NCI-H748 treated with DMSO at 0.1 percent for 48 hours (cell line): ENCODE measurements at places on chromosomes 2 and 18.

- DNase-seq = no peak
Measured at GRCh38 chr2:231364061-231364460, 31.4 kb upstream of the B3GNT7 start.

DNA sequence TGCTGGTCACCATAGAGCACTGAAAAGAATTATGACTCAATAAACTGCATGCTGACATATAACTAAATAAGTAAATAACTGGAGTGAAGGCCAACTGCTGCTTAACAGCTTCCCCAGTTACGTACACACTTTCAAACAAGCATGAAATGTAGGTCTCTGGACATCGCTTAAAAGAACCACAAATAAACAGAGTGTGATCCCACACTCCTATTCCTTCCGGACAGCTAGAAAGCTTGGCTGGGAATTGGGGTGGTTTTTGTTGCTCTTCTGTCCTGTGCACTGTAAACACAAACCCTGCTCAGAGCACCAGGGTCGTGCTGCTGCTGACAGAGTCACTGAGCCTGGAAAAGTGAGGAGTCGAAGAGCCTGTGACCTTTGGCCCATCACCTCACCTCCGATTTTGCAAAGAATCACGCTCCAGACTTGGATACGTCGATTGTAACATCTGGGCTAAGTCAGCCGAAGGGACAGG is 162.7 kb upstream of the NT5C1B start:
- DNase-seq = no peak

DNA sequence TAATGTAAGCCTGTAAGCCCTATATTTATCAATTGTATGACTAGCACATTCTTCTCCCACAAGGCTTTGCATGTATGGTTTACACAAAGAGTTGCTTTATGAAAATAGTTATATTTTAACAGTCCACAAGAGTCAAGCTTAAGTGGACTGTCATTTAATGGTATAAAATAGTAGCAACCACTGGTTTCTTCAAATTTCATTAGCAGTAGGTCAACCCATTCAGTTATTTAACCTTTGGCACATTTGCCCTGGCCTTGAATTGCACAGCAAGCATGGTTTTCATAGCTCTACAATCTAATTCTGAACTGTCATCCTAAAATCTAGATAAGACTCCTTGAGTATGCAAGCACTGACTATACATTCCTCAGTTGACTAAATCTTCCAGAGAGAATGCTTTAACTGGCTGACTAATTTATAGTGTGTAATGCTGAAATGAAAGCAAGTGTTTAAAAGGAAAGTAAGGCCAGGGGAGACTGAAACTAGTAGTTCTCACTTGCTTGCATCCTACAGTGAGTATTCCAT is 1.8 kb downstream of the DPP4 start:
- no peak for DNase-seq

GRCh38 chr18:42719221-42719620 is 396.3 kb downstream of the RIT2 start:
- no peak for DNase-seq

GRCh38 chr18:45837283-45838070 is 12.0 kb downstream of the SIGLEC15 start:
- peak; percentile 35 for DNase-seq

- no peak for DNase-seq
Measured at GRCh38 chr2:125418483-125418882, 1237.5 kb upstream of the GYPC start.

DNA sequence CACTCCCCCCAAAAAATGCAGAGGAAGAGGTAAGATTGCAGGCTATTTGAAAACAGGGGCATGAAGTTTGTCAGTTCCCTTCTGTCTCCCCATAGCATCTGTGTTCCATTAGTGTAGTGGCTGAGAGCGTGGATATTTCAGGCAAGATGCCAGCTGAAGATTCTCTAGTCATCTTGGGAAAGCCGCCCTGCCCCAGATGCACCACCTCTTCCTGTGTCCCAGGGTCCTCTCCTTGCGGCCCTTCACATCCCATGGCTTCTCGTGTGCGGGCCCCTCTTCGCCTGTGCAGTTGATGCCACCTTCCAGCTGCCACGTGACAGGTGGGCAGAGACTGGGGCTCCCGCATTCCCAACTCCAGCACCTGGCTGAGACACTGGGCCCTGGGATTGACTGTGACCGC is 16.1 kb downstream of the TMEM127 start:
- DNase-seq = no peak

- DNase-seq = no peak
Measured at GRCh38 chr2:56739413-56739812, 555.6 kb downstream of the CCDC85A start.

DNA sequence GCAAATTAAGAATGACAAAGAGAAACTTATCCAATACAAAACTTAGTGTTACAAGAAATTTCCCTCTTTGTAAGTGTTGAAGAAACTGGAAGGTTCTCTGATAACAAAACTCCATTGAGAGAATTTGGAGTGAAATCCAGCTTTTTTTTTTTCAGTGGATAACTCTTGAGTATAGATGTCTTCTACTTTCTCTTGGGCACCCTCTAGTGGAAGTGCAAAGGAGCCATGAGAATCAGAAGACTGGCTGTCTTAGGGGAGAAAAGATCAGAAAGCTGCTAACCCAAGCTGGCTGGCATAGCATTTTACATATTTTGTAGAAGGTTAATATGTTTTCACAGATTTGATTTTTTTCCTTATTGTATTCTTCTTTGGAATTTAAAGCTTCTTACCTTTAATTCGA is 138.8 kb upstream of the SATB2 start:
- DNase-seq = no peak

- DNase-seq = no peak
Measured at GRCh38 chr18:58394046-58394445, 234.8 kb downstream of the ALPK2 start.

GRCh38 chr2:20370191-20370590 is 19.5 kb upstream of the PUM2 start:
- DNase-seq = no peak

DNA sequence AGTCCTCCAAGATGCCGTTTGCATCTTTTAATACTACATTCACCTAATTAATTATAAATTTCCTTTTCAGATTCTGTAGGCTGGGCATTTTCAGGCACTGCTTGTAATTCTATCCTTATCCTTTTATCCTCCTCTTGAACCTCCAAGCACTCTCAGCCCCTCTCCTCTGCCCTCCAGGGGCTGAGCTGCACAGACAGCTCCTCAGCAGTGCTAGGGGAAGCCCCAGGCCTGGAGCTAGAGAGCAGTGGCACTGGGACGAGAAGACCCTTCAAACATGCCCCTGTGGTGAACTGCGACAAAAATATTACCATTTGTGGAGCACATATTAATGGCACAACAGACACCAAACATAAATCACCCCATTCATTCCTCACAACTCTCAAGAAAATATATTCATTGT is 32.9 kb downstream of the CFAP210 start:
- DNase-seq = no peak

DNA sequence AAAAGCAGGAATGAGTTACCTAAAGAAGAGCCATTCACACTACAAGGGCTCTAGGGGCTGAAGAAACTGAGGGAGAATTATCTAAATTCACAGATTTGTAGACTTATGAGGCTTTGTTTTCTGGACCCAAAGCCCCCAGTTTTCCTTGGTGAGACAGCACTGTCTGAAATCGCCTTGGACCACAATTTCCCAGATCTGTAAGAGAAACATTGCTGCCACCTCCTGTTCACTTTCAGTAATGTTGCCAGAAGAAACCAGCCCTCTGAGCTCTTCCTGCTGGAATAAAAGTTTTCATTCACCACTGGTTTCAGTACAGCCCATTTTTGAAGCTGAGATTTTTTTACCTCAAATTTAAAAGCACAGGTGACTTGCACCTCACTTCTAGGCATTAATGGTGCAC is 169.2 kb downstream of the CDH20 start:
- DNase-seq = peak; percentile 66

DNA sequence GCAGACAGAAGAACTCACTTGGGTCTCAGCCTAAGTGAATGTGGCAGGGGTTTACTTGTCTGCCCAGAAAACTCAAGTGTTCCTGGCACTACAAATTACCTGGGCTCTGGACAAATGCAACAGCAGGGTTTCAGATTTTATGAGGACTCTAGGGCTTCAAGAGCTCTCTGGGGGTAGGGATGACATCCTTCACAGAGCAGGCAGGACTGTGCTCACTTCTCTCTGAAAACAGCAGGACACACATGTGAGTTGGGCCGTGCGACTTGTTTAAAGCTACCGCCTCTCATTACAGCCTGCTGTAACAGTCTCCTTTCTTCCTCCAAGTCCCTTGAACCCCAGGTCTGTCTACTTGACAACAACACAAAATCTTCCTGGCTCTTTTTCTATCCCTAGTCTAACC is 212.6 kb downstream of the EN1 start:
- DNase-seq = no peak

DNA sequence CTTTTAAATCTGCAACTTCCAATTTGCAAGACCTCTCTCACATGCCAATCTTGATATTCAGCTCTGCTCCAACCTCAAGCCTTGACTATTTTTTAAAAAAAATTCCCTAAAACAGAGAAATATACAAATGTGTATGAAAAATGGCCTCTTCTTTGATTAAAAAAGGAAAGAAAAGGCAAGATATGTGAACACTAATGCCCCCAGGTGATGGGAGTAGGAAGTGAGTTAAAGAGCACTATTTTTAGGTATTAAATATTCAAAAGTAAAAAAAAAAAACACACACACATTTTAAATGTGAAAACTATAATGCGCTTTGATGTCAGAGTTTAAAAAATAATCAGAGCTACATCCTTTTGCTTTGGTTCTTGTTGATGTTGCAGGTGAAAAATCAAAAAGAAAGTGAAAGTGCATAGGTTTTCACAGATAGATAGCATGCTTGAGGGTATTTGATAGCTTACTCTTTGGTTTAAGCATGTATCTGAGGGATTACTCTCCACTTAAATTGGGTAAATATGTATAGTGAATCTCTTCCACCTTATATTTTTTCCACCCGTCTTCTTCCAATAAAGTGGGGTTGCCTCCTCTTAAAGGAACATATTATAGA is 406.0 kb upstream of the POU3F3 start:
- DNase-seq = no peak

DNA sequence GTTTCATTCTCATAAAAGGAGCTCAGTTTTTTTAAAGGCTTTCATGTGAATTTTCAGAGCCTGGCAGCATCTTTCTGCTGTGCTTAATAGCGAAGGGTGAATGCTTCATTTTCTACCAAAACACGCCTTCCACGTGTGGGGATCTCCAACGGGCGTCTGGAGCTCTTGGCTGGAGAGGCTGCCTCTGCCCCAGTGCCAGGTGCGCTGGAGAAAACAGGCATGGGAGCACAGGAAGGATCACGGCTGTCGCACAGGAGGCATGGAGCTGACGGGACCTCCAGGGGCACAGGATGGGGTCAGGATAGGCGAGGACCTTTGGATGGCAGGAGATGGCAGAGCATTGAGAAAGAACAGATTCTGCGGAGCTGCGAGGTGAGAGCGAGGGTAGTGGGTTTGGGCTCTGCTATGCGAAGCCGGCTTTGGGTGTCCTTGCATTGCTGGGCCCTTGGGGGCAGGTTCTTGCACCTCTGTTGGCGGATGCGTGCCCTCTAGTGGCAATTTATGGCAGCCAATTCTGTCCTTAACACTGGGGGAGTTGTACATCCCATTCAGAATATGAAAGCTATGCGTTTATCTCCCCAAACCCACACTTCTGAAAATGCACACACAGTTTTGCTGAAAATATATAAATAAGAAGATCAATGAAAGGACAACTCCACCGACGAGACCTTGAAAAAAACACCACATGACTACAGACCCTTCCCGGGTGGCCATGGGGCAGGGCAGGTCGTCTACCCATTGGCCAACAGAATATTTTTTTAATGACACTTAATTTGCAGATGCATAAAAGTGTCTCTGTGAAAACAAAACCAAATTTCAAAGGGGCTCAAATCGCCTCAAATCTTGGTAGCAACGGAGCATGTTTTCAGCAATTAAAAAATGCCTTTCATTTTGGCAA is 90.4 kb upstream of the SLC35G4 start:
- DNase-seq = peak; percentile 3

DNA sequence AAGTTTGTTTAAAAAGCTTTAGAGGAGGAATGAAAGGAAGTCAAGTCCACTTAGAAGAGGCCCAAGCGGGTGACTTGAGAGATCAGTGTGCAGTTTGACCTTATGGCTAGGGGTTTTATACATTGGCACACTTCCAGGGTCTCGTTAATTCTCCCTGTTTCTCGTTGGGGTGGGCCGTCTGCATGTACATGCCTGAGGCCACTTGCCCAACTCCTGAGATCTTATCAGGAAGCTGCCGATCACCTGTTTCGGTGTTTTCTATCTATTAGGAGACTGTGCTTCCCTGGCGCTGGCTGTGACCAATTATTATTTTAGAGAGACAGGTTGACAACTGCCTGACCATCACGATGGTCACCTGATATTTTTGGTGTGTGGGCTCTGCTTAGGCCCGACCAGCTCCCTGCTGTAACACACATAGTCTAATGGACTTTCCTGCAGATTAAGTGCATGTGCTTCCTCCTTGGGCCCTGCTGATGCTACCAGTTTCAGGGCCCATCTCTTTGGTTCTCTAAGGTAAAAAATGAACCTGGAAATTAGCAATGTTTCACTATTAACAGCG is 31.0 kb upstream of the MSH6 start:
- no peak for DNase-seq

GRCh38 chr2:180101846-180102245 is 94.7 kb upstream of the CWC22 start:
- DNase-seq = no peak

- peak; percentile 86 for DNase-seq
Measured at GRCh38 chr18:69400253-69400975, at the start of gene DOK6. DOK6 (plus strand) TSS chr18:69400888.

DNA sequence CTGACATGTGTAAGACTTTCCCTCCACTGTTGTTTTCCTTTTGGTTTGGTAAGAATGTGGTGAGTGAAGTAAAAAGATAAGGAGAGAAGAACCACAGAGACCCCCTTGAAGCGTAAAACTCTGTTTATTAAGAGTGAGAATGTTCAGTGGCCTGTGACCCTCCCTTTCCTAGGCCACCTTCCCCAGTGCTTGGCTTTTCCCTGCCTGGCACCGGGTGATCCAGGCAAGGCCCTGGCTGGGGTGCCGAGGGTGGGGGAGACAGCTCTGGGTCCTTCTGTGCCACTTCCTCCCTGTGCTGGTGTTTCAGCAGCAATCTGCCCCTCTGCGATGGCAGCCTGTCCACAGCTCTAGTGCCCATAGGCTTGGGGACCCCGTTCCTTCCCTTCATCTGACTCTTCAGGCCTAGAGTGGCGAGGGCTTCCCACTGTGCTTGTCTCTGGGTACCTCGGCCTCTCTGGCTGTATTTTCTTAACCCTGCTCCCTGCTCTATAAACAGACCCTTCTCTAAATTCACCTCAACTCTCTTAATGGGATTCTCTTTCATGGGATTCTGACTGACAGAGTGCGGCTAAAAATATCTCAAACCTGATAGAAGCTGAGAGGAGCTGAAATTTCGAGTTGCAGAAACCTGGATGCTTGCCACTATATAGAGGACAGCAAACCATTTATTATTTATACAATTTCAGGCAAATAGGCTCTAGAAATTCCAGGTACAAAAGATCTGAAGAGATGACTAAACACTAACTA is 461.0 kb downstream of the DLGAP1 start:
- DNase-seq = no peak

DNA sequence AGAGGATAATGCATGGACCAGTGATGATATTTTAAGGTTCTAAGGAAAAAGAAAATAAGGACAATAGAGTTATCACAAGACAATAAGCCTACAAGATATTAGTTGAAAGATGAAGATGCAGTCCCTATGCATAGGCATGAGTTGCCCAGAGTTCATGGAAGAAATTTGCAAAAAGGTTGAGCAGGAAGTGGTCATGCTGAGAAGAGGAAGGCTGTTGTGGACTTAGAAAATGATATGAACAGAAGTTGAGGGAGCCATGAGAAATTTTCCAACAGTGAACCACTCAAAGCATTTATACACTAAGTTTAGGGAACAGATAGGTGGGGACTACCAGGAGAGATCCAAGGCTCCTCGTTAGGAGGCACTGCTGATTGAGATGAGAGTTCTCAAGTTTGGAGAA is 3.5 kb downstream of the OSBPL6 start:
- no peak for DNase-seq
